ENCODE measurements at places on chromosomes 3 and 15.
A peak's percentile ranks its signal among the peaks of the same experiment; 100 is the strongest.

- no peak for DNase-seq
Observed at GRCh38 chr3:3632449-3632848, 166.8 kb upstream of the LRRN1 start.

GRCh38 chr3:67648701-67649100, 5.7 kb downstream of the SUCLG2 start:
- no peak for DNase-seq

DNA sequence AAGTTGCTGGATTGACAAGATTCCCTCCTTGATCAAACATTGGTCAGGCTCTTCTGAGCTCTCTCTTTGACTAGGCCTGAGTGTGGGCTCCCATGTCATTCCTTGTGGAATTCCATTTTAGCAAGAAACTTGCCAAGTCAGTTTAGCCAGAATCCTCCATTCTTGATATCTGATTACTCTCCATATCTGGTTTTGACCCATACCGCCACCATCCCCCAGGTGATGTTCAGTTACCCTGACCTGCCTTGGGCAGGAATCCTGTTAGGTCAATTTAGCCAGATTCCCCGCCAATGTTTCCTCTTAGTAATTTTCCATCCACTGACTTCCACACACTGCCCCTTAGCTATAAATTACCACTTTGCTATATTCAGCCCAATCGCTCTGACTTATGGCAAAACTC, 1.0 kb upstream of the PCCB start:
- DNase-seq, result no peak

DNA sequence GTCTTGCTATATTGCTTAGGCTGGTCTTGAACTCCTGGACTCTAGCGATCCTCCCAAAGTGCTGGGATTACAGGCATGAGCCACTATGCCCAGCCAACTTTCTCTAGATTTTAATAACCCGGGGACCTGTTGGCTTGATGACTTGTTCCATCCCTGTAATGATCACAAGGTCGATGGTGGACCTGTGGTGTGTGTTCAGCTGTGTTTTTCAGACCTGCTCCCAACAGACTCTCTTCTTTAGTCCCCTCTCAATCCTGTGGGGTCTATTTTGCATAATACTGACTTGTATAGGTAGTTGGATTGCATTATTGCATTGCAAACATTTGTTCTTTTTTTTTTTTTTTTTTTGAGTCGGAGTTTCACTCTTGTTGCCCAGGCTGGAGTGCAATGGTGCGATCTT, 1.9 kb downstream of the MAP2K1 start:
- DNase-seq, result no peak

- DNase-seq, result no peak
Observed at GRCh38 chr3:45983770-45984169, 11.9 kb downstream of the FYCO1 start.

DNA sequence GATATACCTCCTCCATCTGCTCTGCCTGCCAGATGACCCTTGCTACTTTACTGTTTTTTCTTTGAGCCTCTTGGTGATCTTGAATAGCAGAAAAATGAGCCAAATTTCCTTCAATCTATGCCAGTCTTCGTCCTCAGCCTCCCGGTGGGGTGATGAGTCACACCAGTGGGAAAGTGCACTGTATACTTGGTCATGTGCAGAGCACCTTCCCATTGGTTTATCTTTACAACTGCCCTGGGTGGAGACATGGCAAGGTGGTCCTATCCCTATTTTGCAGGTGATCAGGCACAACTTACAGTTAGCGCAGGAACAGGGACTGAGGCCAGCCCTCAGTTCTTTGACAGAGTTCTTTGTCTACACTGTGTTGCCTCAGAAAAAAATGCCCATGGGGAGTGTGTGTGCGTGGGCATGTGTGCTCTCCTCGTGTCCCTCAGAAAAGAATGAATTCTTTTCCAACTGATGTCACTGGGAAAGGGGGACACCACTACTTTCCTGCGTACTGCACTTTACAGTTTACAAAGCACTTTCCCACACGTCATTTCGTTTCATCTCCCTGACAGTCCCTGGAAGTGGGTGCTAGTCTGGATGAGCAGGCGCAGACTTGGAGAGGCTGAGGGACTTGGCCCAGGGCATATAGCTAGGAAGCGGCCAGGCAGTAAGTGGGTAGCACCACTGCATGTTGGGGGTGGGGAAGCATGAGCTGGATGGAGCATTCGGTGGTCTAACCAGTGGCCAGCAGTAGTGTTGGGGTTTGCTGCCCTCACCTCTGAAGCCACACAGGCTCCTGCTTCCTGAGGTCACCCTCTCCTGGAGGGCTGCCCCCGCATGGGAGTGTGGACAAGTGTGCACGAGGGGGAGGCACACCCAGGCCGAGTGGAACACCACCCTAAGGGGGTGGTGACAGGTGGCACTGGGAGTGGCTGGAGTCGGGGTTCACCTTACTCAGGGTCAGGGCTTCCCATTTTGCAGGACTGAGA, 24.1 kb downstream of the SMAD3 start:
- DNase-seq, result no peak

GRCh38 chr3:134355416-134355815, 18.8 kb downstream of the AMOTL2 start:
- DNase-seq, result no peak

GRCh38 chr3:120451272-120451761, 525 bp upstream of the FSTL1 start:
- DNase-seq, result no peak

- peak; percentile 41 for DNase-seq
Observed at GRCh38 chr15:87739866-87740265, 516.7 kb downstream of the NTRK3 start.

GRCh38 chr3:196093317-196094111, 11.6 kb upstream of the TFRC start:
- DNase-seq, result no peak

GRCh38 chr15:76945494-76946093, 14.0 kb downstream of the RCN2 start:
- DNase-seq, result no peak

DNA sequence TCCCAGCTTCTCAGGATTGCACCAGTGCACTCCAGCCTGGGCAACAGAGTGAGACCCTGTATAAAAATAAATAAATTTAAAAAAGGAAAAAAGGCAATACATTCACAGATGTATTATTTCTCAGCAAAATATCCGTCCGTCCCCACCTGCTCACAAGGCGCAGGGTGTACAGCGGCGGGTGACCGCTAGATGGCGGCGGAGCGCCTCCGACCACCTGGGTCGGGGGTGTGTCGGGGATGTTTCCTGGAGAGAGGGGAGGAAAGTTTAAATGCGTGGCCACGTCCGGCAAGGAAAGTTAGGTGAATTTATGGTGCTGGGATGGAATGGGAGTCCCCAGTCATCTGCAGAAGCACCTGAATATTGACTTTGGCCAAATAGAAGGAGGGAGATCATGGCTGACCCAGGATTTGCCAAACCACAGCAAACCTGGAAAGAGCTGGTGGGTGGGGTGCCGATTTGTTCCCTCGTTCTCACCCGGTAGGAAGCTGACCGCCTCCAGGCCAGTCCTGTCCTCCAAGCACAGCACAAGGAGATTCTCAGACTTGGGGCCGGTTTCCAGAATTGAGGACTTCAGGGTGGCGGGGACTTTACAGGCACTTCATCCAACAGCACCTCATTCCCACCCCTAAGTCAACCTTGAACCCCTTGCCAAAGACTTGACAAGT, 88.3 kb downstream of the TMEM266 start:
- peak; percentile 80 for DNase-seq

- DNase-seq, result no peak
Observed at GRCh38 chr15:61697796-61698195, 362.5 kb downstream of the VPS13C start.

- DNase-seq, result no peak
Observed at GRCh38 chr3:150331978-150332568, 76.0 kb upstream of the TSC22D2 start.

GRCh38 chr15:33155691-33156420, 38.7 kb downstream of the FMN1 start:
- no peak for DNase-seq

All from GM03348 (cell line).